ENCODE measurements at places on chromosomes 5 and 9. TPM values are rescaled to one million over a fixed set of nuclear protein-coding genes. Genes with fewer than 3 reads are reported as not detected.

The SPINK7 gene
- not detected for total RNA-seq

The C9orf153 gene
- 1.2 TPM for total RNA-seq

The ADGRV1 gene
- 287 TPM for total RNA-seq

The OR2V2 gene
- total RNA-seq, result not detected

The KIAA0825 gene
- total RNA-seq, result 37.7 TPM

The ITK gene
- 0.44 TPM for total RNA-seq

Measured in camera-type eye (tissue), 1 donor.